Vagina (tissue), 2 donors: ENCODE measurements at places on chromosomes 6 and 20.

DNA sequence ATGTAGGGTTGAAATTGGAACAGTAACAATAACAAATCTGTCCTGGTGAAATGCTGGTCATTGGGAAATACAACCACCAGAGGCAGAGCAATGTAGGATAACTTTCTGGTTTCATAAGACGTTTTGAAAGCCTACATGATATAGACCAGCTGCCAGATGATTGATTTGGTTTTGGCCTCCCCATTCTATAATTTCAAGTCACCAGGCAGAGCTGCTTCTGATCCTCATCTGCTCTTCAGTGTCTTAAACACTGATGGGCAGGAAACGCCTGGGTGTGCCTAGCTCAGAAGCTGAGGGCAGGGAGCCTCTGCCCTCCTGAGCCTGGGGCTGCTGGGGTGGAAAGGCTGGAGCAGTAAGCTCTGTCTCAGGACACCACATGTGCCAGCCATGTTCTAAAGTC lies 24.5 kb downstream of the DHX35 start:
- H3K36me3 ChIP-seq: peaks cover 17% of the 10 kb centered on the region
- H3K27me3 ChIP-seq: no peaks in the 10 kb centered on the region
- H3K4me3 ChIP-seq: no peak overlapping the region
- peaks cover 20% of the 10 kb centered on the region for H3K4me1 ChIP-seq

DNA sequence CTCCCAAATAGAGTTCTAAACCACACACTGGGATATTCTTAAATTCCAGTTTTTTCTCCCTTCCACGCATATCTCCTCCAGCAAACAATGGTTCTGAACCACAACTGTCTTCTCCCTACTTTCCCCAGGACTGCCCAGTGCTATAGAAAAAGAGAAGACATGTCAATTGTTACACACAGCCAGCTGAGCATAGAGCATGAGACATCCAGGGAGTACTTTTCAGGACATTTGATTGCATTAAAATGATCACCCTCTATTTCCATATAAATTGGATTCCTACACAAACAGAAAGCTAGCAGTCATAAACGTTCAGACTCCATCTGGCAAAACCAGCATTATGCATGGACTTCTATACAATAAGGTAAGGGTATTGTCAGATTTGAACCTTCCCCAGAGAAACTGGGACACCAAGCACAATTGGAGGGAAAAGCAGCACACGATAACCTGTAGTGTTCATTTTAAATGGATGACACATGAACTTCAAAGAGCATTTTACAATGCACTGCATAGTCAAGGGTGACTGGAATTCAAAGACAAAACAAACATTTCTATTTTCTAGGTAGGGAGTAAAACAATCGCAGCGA lies 93.1 kb upstream of the HEY2 start:
- H3K4me3 ChIP-seq: no peak overlapping the region
- no peak for DNase-seq

GRCh38 chr20:14406495-14406894 lies 69.1 kb upstream of the FLRT3 start:
- peaks cover 11% of the 10 kb centered on the region for H3K4me1 ChIP-seq
- no peak overlapping the region for H3K4me3 ChIP-seq
- H3K36me3 ChIP-seq: no peaks in the 10 kb centered on the region

GRCh38 chr6:147447835-147448611 lies 60.5 kb upstream of the SAMD5 start:
- H3K4me3 ChIP-seq: no peak overlapping the region
- DNase-seq: no peak
- no peaks in the 10 kb centered on the region for H3K36me3 ChIP-seq
- H3K4me1 ChIP-seq: peaks cover 4% of the 10 kb centered on the region
- no peak overlapping the region for H3K27ac ChIP-seq

- H3K36me3 ChIP-seq: peaks cover 7% of the 10 kb centered on the region
- H3K27me3 ChIP-seq: no peaks in the 10 kb centered on the region
- H3K27ac ChIP-seq: no peak overlapping the region
- H3K4me1 ChIP-seq: no peaks in the 10 kb centered on the region
- no peak for DNase-seq
Measured at GRCh38 chr6:158418501-158418900, 106.2 kb downstream of the TULP4 start.

DNA sequence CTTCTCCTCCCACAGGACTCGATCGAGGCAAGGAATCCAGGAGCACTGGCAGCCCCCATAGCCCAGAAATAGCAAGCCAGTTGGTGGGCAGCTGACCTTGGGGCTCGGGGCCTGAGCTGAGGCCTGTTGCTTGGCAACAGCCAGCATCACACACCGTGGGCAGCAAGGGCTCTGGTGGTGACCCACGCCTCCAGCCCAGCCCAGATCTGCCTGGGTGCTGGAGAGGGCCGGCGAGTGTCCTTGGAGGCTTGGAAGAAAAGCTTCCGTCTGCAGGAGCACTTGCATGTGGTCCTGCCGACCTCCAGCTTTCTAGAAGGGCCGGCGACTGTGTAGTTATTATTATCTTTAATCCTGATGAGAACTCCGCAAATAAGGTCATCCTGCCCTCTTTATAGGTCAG lies 67.3 kb downstream of the STK35 start:
- no peak overlapping the region for H3K27ac ChIP-seq
- no peaks in the 10 kb centered on the region for H3K4me1 ChIP-seq
- no peak for DNase-seq
- H3K27me3 ChIP-seq: no peaks in the 10 kb centered on the region

- peaks cover 9% of the 10 kb centered on the region for H3K4me1 ChIP-seq
- no peak overlapping the region for H3K27ac ChIP-seq
- DNase-seq: no peak
- no peak overlapping the region for H3K4me3 ChIP-seq
Measured at GRCh38 chr6:111978532-111979149, 75.3 kb upstream of the CCN6 start.

DNA sequence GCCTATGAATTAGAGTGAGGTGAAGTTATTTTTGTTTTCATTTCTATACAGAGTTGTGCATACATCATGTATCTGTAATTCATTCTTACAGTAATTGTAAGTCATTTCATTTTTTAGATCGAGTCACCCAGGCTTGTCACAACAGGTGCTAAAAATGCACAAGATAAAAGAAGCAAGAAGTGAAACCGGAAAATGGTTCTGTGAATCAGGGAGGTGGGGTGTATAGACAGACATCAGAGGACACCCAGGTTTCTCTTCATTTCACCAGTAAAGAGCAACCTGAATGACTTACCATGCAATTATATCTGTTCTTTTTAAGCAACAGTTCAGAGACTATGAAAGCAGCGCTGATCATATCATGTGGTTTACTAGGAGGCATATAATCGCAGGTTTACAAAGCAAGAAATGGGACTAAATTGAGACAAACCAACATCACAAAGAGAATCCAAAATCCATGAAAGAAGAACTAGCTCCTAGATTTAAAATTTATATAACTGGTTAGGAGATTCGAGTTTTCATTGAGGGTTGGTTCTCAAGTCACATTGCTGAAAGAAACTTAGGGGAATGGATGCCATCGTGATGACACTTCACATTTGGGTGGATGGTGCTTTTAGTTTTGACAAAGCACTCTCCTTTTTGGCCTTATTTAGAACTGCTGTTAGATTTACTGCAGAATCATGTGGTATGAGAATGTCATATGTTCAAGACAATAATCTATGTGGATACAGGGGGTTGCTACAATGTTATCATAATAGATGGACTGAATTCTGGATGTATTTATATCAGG lies 27.9 kb upstream of the TBC1D7 start:
- H3K27ac ChIP-seq: no peak overlapping the region
- H3K4me1 ChIP-seq: peaks cover 32% of the 10 kb centered on the region
- H3K36me3 ChIP-seq: no peaks in the 10 kb centered on the region
- no peaks in the 10 kb centered on the region for H3K27me3 ChIP-seq

- H3K27me3 ChIP-seq: no peaks in the 10 kb centered on the region
- no peak overlapping the region for H3K4me3 ChIP-seq
- H3K4me1 ChIP-seq: peaks cover 20% of the 10 kb centered on the region
- H3K27ac ChIP-seq: no peak overlapping the region
Measured at GRCh38 chr6:31577579-31577966, 2.2 kb downstream of the TNF start.

DNA sequence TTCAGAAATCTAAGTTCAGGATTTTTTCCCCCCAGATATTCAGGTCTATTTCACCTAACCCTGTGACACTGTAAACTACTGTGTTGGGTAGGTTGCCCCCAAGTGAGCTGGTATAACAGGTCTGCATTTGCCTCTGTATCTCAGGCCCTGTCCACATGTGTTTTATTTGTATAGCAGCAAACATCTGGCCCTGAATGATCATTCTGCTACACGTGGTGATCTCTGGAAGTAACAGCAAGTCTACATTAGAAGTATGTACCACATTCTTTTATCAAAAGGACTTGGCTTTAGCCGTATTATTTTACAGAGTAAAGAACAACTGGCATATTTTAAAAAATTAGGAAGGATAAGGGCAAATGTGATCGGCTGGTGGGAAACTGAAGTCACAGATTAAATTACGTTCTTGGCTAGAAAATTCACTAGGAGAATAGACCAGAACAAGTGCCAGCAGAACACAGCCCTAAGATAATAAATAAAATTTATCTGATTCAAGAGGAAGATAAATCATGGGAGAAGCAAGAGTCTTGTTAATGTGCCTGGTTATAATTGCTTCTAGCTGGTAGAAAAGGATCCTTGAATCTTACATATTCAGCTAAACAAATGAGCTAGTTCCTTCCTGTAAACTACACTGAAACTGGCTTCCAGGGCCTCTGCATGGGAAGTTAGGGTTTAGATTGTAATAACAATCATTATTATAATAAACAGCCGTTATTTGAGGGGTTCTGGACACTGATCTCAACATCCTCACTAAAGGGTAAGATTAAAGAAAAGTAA lies 192.1 kb downstream of the SAMD5 start:
- no peaks in the 10 kb centered on the region for H3K4me1 ChIP-seq
- no peak for DNase-seq
- H3K36me3 ChIP-seq: no peaks in the 10 kb centered on the region
- no peak overlapping the region for H3K27ac ChIP-seq
- H3K27me3 ChIP-seq: no peaks in the 10 kb centered on the region

DNA sequence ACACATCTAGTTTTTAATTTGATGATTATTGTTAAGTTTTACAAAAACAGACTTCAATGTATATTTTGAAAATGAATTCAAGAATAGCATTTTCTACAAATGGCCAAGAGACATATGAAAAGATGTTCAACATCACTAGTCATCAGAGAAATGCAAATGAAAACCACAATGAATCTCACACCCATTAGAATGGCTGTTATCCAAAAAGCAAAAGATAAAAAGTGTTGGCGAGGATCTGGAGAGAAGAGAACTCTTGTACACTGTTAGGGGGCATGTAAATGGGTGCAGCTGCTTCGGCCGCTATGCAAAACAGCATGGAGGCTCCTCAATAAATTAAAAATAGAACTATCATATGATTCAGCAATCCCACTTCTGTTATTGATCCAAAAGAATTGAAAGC lies 185.8 kb upstream of the CCN2 start:
- no peaks in the 10 kb centered on the region for H3K36me3 ChIP-seq
- DNase-seq: no peak
- no peaks in the 10 kb centered on the region for H3K27me3 ChIP-seq
- no peak overlapping the region for H3K4me3 ChIP-seq

- no peaks in the 10 kb centered on the region for H3K4me1 ChIP-seq
- no peaks in the 10 kb centered on the region for H3K36me3 ChIP-seq
- DNase-seq: no peak
Measured at GRCh38 chr6:154276810-154277628, 79.6 kb downstream of the IPCEF1 start.
